OCI-LY7 (cell line): ENCODE measurements at places on chromosomes 1 and 21. TPM values are rescaled to one million over a fixed set of nuclear protein-coding genes. Genes with fewer than 3 reads are reported as not detected.

The COP1 gene
- total RNA-seq = 76.9 and 92.6 TPM in 2 replicates

The OR2T29 gene
- total RNA-seq = not detected in 2 replicates

The ADORA1 gene
- total RNA-seq = not detected in 2 replicates

The KRTAP19-1 gene
- total RNA-seq = not detected in 2 replicates

GRCh38 chr1:40899230-40899870, 37.2 kb upstream of the CITED4 start:
- no peak for DNase-seq
